ENCODE measurements at places on chromosomes 7 and 10.

DNA sequence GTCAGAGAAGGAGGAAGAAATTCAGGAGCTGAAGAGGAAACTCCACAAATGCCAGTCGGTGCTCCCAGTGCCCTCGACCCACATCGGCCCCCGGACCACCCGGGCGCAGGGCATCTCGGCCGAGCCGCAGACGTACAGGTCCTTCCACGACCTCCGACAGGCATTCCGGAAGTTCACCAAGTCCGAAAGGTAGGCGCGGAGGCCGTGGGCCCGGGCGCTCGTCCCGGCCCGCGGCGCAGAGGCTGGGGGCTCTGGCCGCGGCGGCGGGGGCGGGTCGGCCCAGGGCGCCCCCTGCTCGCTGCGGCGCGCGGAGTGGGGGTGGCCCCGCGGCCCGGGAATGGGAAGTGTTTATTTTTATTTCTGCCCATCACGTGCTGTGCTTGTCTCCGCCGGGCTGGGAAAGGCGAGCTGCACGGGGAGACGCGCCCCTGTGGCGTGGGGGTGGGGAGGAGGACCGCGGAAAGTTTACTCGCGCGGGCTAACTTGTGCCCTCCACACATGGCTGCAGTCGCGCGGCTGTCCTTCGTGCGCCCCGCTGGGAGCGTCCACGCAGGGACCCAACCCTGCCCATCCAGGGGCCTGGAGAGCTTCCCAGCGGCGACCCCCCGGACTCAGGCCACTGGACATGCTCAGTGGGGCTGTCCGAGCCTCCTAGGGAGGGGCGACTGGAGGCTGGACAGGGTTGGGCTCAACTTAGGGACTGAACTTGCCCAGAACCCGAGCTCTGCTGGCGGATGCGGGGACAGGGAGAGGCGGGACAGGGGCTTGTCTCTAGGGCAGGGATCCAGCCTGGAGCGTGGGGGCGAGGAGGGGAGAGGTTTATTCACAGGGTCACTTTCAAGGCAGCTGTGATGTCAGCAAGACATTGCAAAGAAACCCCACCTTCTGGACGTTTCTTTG lies 82.6 kb upstream of the PRKG1 start:
- peak; percentile 58 for ATAC-seq

GRCh38 chr7:116929021-116929420 lies 24.3 kb upstream of the ST7 start:
- no peak for ATAC-seq

- no peak for ATAC-seq
Observed at GRCh38 chr7:151709141-151710038, 167.5 kb downstream of the PRKAG2 start.

- ATAC-seq = no peak
Observed at GRCh38 chr7:118734541-118734940, 510.0 kb downstream of the ANKRD7 start.

- ATAC-seq = peak; percentile 100
Observed at GRCh38 chr7:65438598-65438997, 64.9 kb downstream of the ZNF92 start.

DNA sequence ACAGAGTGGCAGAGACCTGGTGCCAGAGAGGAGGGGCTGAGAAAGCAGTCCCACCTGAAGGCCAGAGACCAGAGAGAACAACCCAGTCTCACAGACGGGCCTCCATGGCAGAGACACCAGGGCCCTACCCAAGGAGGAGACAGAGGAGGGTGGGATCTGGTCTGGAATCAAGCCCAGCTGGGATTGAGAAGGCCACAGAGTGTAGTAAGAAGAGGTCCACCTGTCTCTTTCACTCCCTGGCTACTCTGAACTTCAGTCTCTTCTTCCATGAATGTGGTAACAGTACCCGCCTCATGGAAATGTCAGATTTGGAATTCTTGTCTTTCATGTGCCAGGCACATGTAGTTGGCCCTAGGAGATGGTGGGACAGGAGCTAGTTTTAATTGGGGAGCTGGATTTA lies 55.6 kb downstream of the CLIP2 start:
- no peak for ATAC-seq

DNA sequence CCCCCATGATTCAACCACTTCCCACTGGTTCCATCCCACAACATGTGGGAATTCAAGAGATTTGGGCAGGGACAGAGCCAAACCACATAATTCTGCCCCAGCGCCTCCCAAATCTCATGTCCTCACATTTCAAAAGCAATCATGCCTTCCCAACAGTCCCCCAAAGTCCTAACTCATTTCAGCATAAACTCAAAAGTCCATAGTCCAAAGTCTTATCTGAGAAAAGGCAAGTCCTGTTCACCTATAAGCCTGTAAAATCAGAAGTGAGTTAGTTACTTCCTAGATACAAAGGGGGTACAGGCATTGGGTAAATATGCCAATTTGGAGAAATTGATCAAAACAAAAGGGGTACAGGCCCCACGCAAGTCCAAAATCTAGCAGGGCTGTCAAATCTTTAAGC lies 272.9 kb downstream of the MAGI2 start:
- ATAC-seq = no peak

DNA sequence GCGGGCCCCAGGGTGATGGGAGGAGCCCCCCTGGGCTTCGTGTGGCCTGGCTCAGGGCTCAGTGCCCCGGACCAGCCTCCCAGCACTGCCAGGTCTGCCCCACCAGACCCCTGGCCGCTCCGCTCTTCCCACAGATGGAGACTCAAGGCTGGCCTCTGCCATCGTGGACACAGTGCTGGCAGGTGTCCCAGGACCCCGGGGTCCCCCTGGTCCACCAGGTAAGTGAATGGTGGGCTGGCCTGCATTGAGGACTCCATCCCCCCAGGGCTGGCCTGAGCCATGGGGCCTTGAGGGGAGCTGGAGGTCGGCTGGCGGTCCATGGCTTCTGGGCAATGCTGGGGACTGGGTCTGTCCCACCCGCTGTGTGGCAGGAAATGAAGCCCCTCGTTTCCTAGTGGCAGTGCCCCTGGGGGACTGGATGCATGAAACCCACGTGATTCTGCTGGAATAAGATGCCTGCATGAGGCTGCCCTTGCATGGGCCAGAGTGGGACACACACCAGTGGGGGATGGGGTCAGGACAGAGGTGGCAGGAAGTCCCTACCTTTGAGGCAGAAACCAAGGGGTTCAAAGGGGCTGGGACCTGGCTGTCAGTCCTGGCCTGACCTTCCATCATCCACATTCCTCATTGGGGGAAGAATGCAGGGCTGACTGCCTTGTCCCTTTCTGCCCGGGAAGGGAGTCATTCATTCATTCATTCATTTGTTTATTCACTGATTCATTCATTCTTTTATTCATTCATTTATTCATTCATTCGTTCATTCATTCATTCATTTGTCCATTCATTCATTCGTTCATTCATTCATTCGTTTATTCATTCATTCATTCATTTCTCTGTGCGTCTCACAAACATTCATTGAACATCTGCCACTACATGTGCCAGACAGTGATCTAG lies 81.8 kb downstream of the MYL10 start:
- ATAC-seq = no peak

DNA sequence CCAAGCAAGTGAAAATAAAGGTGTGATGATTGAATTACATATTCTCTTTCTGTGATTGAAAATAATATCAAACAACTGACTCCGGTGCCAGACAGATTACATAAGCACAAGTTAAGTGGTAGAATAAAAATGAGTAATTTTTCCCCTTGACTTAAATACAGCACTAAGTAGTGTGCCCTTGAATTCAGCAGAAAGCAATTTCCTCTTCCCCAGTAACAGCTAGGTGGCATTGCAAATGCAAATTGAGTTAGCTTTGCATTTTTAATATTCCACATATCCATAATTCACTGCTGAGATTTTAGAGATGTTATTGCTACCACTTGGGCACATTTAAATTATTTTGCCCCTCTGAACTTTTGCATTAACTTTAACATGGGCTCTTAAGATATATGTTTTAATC lies 89.8 kb upstream of the NPVF start:
- peak; percentile 72 for ATAC-seq

DNA sequence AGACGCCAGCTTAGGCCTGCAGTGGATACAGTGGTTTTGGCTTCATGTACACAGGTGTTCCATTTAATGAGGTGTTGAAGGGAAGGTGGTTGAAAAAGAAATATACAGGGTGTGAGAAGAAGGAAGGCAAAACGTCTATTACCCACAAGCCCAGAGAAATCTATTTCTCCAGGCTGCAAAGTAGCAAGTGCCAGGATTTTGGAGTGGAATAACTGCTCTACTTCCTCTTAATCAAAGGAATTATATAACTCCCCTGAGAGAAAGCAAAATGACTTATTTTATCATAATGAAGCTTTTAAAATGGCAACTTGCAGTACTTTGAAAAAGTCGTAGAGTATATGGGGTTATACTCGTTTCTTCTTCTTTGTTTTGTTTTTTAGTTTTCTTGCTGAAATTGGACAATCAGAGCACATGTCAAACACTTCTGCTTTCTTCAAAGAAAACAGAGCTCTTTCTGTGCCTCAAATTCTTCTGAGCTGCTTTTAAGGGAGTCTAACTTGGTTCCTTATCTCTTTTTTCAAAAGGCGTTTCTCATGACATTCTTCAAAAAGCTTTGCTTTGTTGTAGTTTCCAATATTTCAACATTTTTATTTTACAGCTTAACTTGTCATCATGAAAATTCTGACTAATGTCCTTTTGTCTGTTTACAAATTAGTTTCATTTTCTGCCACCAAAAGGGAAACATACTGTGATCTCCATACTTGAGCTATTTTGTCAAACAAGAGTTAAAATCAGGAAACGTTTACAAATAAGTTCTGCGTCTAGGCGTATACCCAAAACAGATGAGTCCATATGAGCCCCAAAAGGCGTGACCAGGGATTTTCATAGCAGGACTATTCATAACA lies 289.7 kb downstream of the FRMD4A start:
- ATAC-seq = no peak

DNA sequence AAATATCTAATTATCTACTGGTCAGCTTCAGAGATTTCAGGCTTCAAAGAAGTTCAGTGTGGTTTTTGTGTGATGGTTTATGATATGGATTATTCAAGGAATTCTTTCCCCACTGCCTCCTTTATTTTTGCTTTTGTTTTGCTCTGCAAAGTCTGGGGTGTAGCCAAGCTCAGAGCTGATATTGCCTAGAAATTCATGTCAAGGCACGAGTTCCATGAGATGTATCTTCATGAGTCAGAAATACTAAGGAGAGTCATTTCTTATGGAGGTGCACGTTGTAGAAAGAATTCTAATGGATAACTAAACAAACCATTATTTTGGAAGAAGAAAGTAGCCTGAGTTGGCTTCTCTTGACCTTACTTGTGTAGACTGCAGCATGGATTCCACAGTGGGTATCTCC lies 37.4 kb downstream of the VIM start:
- ATAC-seq = no peak

DNA sequence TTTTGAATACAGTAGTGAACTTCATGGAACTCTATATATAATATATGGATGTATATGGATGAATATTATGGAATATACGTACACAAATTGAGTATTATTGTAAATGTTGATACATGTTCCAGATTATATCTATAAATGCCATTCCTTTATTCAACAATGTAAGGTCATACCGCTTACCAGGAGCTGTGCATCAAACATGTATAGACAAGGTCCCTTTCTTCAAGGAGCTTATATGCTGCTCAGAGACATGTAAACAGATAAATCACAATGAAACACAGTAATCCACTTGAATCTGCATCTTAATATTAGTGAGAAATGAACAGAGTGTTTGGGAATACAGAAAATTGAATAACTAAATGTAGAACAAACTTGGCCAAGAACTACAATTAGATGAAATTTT lies 898 bp upstream of the SEM1 start:
- ATAC-seq = no peak

- ATAC-seq = no peak
Observed at GRCh38 chr10:88162852-88163251, 299.4 kb downstream of the PTEN start.

DNA sequence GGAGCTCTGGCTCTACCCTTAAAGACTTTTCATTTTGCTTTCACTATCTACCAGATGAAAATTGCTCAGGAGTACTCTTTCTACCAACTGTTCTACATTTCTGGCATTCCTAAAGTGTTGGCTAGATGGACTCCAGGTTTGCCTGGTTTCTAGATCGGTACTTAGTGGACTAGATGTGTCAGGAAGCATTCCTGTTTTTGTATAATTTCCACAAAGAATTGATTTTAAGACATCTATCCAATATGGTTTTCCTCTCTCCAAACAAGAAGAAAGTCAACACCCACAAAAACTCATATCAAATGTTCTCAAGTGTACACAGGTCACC lies 157.7 kb downstream of the CHRM2 start:
- ATAC-seq = no peak

- no peak for ATAC-seq
Observed at GRCh38 chr7:116534790-116535189, 10.0 kb downstream of the CAV1 start.

- ATAC-seq = peak; percentile 21
Observed at GRCh38 chr7:72446591-72447462, 34.7 kb upstream of the CALN1 start.

- ATAC-seq = no peak
Observed at GRCh38 chr7:100721505-100721812, 1.2 kb downstream of the EPO start.

- peak; percentile 47 for ATAC-seq
Observed at GRCh38 chr7:128104108-128104742, 73.0 kb upstream of the LRRC4 start.

DNA sequence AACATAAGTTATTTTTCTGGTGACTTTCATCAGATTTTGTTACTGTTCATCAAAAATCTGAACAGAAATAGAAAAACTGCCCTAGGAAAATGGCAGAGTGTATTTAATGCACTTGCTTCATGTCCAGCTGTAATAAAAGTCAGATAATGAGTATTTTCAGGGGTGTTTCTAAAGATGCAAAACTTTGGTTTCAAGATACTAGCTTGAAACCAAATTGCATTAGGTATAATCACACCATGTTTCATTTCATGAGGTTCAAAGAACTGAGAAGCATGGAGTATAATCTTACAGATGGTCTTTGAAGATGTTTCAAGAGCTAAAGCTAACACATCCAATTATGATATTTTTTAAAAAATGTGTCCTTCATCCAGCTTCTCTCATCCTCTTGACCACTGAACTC lies 128.9 kb downstream of the NRCAM start:
- ATAC-seq = no peak

DNA sequence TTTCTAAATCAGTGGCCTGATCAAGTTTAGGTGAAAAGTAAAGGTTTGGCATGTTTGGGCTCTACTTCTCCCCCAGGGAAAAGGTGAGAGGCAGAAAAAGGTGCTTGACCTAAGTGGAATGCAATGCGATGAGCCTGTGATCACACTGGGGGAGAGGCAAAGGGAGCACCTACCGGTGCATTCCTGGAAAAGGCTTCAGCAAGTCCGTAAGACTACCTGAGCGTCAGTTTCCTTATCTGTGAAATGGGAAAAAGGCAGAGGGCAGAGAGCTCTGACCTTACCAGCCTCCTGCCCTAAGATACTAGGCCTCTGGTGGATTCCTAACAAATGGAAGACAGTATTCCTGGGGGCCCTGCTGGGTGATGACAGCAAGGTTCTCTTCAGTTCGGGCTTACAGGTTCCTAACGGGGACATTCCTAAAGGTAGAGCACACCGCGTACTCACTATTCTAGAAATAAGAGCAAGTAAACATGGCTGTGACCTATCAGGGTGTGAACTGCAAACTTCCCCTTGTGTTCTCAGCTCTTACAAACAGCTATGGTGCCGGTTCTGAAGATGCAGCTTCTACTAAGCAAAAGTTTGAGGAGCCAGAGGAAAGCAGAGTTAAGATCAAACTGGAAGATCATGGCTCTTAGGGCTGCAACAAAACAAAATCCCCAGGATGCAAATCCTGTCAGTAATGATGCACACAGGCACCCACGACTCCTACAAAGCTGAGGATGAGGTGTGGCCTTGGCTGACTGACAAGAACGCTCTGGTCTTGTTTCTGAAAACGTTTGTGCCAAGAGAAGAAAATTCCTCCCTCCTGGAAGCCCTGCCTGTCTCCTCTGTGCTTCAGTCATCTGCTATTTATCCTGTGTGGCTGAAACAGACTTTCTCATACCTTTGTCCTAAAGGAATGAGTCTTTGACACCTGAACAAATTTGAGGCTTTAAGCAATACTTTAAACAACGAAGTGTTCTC lies 13.3 kb upstream of the ACSL5 start:
- ATAC-seq = peak; percentile 92

All from motor neuron (in vitro differentiated cells).